ENCODE measurements at places on chromosomes 13 and 19.

- DNase-seq = no peak
Measured at GRCh38 chr19:46995492-46995891, 24.1 kb upstream of the NPAS1 start.

GRCh38 chr19:15945301-15945700, 3.5 kb upstream of the OR10H4 start:
- no peak for DNase-seq

DNA sequence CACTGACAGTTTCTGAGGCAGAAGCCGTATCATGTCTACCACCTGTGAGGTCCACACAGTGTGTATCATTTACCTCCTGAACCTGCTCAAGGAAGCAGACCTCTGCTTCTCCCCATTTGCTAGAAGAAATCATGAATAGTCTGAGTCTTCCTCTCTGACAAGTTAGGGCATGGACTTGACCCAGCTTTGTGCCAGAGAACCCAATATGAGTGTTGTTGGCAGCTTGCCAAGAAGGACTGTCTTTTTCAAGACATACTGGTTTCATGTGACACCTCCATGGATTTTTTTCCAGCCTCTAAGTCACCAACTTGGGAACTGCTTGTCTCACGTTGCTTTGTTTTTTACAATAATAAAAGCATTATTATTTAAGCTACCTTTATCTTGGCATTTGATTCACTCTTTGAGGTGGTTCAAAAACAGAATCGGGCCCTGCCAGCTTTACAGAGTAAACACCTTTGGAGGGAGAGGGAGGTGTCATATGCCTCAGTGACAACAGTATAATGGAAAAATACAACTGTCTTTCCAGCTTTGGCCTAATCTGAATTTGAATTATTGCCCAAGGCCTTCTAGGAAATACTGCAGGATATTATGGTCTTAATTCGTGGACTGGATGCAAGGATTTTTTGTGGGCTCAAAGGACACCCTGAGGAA, 9.6 kb downstream of the ZNF211 start:
- no peak for DNase-seq

- DNase-seq = no peak
Measured at GRCh38 chr13:65650321-65650720, 1579.8 kb downstream of the PCDH9 start.

- DNase-seq = peak; percentile 51
Measured at GRCh38 chr19:38233740-38234251, 9.8 kb upstream of the DPF1 start.

DNA sequence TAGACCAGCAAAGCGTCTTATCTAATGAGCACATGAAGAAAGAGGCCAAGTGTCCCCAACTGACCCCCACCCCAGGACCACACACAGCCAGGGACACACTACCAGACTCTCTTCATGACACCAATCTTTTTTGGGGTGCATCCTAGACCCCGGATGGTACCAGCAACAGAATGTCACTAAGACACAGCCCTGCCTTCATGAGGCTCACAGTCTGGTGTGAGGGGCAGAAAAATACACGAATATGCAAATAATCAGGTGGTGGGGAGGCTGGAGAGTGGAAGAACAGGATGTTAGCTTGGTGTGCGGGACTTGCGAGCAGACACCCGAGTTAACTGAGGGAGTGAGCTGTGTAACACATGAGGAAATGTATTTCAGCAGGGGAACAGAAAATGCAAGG, 17.5 kb downstream of the AKT2 start:
- no peak for DNase-seq

DNA sequence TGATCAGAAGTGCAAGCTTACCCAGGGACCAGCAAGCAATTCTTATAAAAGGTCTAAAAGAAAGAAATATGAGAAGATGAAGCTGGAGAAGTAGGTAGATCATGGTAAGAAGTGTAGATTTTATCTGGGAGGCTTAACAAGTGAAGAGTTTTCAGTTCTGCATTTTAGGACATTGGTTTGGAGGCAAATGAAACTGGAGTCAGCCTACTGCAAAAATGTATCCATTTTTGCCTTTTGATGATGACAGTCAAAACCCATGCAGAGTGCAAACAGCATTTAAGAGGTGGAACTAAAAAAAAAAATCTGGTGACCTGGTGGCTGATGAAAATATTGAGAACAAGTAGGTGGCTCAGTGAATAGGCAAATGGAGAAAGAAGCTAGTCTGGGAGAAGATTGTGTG, 216.9 kb downstream of the DNAJC15 start:
- DNase-seq = no peak
